Pons (tissue), 1 donor: ENCODE measurements at places on chromosomes 2 and 18.

DNA sequence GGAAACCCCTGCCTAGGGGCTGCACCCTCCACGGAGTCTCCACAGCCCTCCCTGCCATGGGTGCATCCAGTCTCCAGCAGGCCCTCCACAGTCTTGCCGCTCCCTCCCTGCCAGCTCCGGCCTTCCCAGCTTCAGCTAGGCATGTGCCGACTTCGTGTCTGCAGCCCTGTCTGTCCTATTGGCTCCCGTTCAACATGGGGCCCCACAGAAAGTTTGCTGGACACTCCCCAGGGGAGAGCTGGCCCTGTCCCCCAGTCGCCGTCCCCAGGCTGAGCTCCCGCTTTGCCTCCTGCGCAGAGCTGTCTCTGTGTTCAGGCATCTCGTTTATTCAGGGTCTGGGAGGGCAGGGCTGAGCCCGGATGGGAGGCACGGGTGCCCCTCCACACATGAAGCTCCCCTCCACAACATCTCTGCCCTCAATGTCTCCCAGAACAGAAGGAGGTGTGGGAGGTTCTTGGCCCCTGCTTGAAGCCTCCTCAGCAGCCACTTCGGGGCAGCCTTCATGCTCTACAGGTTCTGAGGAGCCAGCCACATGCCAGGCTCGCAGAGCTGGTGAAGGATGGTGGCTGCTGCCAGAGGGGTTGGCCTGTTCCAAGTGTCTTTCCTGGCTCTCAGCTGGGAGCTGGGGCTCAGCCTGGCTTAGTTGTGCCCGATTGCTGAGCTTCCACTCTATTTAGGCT is 120.1 kb upstream of the PXDN start:
- no peak for DNase-seq

GRCh38 chr18:24651434-24651833 is 191.0 kb downstream of the HRH4 start:
- no peak for DNase-seq

DNA sequence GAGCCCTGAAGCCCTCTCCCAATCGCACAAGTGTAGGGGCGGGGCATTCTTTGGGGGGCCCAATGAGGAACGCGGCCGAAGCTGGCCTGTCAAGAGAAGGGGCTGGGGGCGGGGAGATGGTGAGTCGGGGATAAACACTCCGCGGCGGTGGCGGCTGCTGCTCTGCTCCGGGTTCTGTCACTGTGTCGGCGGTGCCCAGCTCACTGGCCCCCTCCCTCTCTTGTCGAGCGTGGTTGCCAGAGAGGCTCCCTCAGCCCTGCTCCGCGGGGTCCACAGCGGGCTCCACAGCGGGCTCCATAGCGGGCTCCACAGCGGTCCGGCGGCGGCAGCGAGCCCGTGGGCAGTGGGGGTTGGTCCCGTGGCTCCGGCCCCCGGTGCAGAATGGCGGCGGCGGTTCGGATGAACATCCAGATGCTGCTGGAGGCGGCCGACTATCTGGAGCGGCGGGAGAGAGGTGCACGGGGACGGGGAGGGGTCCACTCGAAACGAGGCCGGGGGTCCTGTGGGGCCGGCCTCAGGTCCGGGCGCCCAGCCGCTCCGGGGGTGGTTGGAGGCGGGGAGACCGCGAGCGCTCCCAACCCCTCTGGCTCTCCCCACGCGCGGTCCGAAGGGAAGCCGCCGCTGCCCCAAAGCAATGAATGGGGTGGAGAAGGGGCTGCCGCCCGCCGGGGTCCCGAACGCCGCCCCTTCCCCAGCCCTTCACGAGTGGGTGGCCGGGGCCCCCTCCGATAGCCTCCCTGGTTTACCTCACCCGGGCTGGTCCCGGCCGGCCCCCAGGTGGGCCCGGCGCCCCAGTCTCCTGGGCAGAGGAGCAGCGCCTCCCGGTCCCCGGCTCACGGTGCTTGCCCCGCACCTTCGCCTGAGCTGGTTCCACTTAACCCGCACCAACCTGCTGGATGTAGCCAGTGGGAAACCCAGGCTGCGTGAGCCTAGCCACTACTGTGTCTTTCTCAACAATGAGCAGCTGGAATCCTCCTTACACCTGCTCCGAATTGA is at the start of gene MXD1:
MXD1 (plus strand) TSS at position 160 of the 996 bp plus-strand sequence; CDS start at position 382, 222 bp downstream.
- no peak for DNase-seq

GRCh38 chr2:128357506-128358370 is 39.1 kb upstream of the HS6ST1 start:
- no peak for DNase-seq

GRCh38 chr2:208064220-208064961 is 39.1 kb upstream of the PLEKHM3 start:
- no peak for DNase-seq

DNA sequence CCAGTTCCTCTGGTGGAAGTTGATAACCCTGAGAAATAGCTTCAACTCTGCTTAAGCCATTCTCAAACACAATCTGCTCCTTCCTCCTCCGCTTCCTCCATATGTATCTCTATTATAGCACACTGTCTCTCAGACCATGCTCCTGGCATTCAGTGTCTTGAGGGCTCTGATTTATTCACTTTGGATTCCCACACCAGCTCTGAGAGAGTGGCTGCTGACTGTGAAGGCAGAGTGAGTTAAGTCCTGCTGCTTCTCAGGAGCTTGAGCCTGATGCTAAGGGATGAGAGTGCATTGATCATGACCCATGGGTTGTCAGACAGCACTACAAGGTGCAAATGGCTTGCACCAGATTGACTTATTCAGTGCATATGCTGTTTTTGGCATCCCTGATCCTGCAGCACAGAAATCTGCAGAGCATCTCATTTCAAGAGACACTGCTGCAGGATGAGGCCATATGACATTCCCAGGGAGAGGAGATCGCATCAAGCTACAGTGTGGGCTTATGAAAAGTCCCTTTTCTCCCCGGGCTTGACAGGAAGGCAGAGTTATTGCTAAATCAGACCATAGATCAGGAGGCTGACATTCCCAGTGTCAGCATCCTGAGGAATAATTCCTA is 500.5 kb upstream of the RAB6C start:
- peak; percentile 50 for DNase-seq

GRCh38 chr2:170218456-170218855 is 40.5 kb downstream of the MYO3B start:
- DNase-seq = no peak

- no peak for DNase-seq
Observed at GRCh38 chr18:58251416-58251815, 207.4 kb downstream of the NEDD4L start.

GRCh38 chr18:37124516-37124915 is 295.6 kb downstream of the KIAA1328 start:
- DNase-seq = no peak

DNA sequence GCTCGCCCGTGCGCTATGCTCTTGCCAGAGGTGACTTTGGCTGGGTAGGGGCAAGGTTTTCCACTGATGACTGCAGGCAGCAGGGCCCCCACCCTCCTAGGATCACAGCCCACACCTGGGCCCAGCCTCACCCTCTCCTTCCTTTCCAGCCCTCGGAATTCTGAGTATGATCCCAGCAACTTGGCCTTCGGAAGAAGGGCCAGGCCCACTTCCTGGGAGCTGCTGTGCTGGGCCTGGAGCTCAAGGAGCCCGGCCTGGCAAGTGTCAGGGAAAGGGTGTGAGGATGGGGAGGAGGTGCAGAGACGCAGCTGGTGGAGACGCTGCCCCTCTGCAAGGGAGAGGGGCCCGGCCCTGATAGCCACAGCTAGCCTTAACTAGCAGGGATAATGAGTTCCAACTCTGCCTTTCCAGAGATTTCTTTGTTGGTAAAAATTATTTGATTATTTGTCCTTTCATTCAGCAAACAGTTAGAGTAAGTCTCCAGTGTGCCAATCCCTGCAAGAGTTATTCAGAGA is 1.7 kb upstream of the CNDP1 start:
- DNase-seq = no peak

DNA sequence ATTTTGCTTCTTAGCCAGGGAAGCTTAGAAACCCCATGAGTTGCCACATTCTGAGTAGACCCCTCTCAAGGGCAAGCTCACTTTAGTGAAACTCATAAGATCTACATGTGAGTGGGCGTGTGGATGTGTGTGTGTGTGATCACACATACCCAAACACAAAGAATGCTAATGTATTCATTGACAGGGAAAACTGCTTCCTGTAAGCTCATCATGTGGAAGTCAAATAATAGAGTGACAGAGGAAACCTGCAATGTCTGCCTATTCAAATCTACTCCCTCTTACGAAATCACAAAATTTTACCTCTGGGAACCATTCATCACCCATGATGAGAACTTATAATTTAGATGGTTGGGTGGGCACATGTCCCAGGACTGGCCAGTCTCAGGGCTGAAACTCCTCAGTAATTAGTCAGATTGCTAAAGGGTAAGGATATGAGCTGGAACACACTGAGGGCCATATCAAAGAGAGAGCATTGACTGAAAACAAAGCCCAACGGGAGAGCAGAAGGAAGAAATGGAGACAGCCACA is 94.5 kb upstream of the CCDC150 start:
- DNase-seq = no peak

GRCh38 chr18:45110577-45111501 is 430.2 kb downstream of the SETBP1 start:
- DNase-seq = no peak

- no peak for DNase-seq
Observed at GRCh38 chr2:38671946-38672345, 6.0 kb downstream of the GALM start.

DNA sequence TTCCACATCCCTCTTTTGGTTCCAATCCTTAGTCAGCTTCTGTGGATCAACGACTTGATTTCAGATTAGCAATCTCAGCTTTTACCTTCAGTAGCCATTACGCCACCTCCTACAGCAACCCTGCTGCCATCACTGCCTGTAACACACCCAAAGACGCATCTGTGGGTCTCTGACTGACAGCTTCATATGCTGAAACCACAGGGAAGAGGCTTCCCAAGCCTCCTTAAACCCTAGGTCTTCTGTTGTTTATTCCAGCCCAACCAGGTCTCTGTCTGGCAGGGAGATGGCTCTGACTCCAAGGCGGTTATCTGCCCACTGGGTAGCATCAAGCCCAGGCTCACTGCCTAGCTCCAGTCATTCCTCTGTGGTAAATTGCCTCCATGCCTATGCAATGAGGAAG is 28.6 kb upstream of the TRIB2 start:
- DNase-seq = no peak

DNA sequence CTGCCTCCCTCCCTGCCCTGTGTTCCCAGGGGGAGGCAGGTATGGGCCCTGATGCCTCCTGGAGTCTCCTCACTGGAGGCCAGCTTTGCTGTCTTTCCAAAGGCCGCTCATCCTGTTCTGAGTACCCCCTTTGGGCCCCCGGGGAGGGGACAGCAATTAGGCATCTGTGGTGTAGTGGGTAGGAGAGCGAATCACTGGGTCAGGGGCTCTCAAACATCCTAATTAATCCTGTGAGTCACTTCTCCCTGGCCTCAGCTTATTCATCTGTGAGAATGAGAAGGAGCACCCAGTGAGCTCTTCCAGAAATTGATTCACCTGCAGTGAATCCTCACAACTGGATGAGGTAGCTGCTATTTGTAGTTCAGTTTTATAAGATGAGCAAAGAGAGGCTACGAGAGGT is 16.4 kb downstream of the TET3 start:
- DNase-seq = no peak

- no peak for DNase-seq
Observed at GRCh38 chr2:69309351-69310110, 77.5 kb downstream of the GFPT1 start.

DNA sequence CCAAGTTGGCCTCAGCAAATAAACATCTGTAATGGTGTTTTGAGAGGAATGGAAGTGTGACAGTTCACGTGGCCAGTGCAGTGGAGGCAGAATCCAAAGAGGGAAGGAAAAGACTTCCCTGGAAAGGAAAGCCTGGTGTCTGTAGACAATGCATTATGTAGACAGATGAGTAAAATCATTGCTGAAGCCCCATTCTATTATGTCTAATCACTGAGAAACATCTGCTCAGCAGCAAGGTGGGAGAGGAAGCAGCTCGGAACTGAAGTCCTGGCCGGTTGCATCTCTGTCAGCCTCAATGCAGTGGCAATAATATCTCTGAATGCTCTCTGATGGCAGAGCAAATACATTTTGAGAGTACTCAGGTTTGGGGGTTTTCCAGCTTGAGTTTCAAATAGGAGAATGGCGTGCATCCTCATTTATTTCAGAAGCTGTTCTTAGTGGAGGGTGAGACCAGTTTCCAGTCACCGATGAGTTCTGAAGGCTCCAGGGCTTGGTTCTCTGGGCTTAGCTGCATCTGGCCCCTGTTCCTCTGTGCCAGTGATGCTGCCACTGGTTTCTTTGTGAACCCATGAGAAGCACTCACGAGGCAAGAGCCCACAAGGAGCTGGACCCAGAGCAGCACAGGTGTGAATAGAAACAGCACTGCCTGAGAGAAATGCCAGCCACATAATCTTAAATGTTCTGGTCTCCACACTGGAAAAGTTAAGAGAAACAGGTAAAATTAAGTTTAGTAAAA is 63.3 kb downstream of the RPIA start:
- DNase-seq = no peak

DNA sequence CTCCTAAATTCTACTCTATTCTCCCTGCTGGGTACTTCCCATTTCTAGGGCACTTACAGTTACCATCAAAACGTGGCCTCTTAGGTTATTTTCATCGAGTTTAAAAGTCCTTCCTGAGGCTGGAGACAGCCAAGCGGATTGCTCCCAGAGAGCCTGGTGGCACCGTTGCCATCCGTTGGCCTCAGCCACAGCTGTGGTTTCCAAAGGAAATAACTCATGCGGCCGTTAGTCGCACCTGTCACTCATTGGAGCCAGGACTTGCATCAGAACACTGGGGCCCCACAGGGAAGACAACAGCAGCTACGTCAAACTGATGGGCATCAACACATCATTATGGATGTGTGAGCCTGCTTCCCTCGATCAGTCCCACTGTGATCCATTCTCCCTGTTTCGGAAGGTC is 453.4 kb downstream of the BCL11A start:
- no peak for DNase-seq

- no peak for DNase-seq
Observed at GRCh38 chr2:140916410-140916809, 1214.4 kb downstream of the LRP1B start.

GRCh38 chr2:127097471-127097765 is 9.5 kb downstream of the BIN1 start:
- DNase-seq = no peak

- DNase-seq = no peak
Observed at GRCh38 chr18:55356815-55357214, 231.2 kb downstream of the TCF4 start.

DNA sequence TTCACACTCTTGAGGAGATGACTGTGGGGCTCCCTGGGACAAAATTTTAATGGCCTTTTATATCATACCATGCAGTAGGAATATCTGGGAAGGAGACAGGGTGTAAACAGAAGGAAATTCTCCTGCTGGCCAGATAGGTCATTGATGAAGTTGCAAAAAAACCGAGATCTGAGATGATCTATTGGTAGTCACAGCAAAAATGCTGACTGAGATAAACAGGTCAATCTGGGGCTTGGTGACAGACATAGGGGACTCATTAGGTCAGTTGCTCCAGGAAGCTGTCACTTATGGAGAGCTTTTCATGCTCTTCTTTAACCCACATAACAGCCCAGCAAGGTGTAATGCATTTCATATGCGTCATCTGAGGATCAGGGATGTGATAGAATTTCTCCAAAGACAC is 2.6 kb upstream of the IL36A start:
- no peak for DNase-seq
